ENCODE measurements at places on chromosomes 7 and 10.

DNA sequence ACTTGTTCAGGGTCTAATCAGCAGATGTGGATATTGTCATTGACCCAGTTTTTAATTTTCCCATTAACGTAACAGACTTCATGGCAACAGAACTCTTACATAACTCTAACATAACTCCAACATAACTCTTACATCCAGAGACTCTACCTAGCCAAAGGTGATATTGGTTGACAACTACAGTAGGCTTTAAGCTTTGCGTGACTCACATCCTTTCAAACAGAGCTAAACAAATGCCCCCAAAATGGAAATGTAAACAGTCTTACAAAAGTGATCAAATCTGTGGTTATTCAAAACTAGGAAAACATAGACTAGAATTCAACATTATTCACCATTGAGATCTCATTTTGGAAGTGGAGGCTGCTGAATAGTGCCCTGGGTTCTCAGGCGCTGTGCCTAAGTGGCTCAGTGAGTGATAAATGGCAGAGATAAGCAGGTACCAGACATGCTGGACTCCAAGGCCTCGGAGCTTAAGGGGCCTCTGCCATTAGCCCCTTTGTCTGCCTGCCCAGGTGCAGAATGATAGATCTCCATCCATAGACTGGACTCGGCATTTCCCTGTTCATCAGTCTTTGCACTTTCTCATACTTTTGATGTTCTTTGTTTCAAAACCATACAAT lies 34.3 kb upstream of the BTBD16 start:
- DNase-seq: no peak

GRCh38 chr7:110569486-110570205 lies 521.3 kb upstream of the LRRN3 start:
- DNase-seq: no peak

GRCh38 chr7:44308596-44309270 lies 16.7 kb downstream of the CAMK2B start:
- peak; percentile 62 for DNase-seq

DNA sequence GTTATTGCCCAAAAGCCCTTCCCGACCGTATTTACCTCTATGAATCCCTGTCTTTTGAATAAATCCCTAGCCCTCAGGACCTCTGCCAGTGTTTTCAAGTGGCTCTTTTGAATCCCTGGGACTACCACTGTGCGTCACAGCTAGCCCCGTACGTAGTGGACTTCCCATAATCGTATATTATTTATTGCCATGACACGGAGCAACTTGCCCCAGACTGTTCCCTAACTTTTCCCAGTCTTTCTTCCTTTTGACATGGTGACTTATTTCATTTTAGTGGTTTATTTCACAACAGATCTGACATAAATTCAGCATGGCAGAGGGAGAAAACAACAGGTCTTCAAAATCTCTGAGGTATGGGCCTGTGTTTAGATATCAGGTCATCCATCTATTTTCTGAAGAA lies 318.6 kb upstream of the KLF6 start:
- DNase-seq: no peak

DNA sequence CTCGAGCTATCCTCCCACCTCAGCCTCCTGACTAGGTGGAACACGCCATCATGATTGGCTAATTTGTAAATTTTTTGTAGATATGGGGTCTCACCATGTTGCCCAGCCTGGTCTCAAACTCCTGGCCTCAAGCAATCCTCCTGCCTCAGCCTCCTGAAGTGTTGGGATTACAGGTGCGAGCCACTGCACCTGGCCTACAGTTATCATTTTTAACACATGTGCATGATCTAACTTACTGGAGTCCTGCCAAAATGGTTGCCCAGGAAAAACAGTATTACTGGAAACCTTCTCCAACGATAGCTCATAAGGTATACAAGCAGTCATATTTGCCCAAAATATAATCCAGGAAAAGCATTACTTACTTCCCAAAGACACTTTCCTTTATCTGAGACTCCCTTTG lies 20.2 kb downstream of the MRPL32 start:
- no peak for DNase-seq

DNA sequence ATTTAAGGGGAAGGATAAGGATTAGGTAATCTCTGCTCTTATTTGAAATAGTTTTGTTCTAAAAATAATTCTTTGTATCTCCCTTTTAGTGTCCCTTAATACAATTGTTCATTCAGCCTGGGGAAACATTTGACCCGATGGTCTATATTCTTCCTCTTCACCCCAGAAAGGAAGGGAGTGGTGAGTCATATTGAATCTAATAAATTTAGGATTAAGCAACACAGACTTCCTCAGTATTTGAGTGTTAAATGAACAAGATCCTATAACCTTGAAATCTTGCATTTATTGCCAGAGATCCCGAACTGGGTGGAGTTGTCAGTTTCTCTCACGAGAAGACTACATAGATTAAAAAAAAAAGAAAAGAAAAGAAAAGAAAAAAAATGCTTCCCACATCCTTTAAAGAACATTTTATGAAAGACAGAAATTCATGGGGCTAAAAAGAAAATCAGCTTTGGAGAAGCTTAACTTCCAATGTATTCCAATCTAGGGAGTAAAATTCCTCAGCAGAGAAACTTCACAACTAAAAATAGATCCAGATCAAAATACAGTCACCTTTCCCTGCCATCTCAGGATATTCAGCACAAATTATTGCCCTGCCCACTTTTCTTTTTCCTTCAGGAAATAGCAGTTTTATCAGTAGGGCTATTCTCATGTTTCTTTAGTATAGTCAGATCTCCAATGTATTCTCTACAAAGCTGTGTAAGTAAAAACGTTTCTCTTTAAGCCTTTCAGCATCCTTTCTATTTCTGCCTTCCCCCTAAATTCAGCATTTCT lies 82.2 kb downstream of the SEMA3D start:
- DNase-seq: no peak

GRCh38 chr7:93140582-93141191 lies 7.5 kb downstream of the SAMD9L start:
- no peak for DNase-seq

GRCh38 chr7:97001656-97002554 lies 3.4 kb upstream of the DLX6 start:
- DNase-seq: peak; percentile 76

GRCh38 chr7:90715067-90715466 lies 118.9 kb downstream of the CDK14 start:
- DNase-seq: no peak

GRCh38 chr10:98456043-98456570 lies 9.4 kb upstream of the HPS1 start:
- DNase-seq: no peak

GRCh38 chr10:97729014-97729413 lies 7.9 kb upstream of the ZFYVE27 start:
- no peak for DNase-seq

DNA sequence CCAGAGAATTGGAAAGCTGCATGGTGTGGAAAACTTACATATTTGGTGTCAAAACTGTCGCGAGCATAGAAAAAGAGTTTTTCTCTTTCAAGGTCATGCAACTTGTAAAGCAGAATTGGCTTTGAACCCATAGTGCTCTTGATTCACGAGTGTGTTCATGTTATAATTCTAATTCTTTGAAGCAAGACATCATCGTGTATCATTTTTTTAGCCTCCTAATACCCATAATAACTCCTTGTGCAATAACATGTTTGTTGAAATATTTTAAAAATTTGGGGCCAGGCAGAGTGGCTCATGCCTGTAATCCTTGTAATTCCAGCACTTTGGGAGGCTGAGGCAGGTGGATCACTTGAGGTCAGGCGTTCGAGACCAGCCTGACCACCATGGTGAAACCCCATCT lies 4.2 kb downstream of the CCL24 start:
- DNase-seq: no peak

GRCh38 chr7:76074972-76075370 lies 27.1 kb downstream of the MDH2 start:
- no peak for DNase-seq

- no peak for DNase-seq
Observed at GRCh38 chr7:115559877-115560276, 470.7 kb downstream of the TFEC start.

DNA sequence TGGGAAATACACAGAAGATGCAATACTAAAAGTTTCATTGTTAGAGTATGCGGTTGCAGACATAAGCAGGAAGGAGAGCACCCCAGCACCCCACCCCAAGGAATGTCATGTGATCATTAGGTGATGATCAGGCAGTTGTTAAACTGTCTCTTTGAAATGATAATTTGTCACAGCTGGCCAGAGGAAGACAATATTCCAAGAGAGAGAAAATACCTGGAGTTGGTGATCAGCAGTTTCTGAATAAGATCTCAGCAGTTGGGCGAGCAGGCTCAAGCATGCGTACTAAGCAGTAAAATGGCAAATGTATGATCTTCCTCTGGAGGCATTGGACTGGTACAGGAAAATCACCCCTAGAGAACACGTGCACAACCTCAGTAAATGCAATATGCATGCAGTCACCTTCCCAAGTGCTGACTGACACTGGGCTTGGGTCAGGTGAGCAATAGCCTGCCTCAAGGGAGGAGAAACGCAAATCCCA lies 250.1 kb upstream of the MBL2 start:
- peak; percentile 56 for DNase-seq

GRCh38 chr10:99456207-99456930 lies 25.9 kb upstream of the GOT1 start:
- no peak for DNase-seq

GRCh38 chr7:43476896-43477295 lies 106.0 kb upstream of the STK17A start:
- DNase-seq: no peak

DNA sequence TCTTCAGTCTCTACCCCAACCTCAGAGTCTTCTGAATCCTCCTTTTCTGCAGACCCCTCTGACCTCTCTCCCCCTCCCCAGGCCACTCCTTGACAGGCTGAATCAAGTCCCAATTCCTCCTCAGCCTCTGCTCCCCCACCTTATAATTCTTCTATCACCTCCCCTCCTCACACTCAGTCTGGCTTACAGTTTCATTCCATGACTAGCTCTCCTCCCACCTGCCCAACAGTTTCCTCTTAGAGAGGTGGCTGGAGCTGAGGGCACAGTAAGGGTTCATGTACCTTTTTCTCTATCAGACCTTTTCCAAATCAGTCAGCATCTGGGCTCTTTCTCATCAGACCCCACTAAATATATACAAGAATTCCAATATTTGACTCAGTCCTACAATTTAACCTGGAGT lies 14.6 kb upstream of the LRRC61 start:
- DNase-seq: no peak

DNA sequence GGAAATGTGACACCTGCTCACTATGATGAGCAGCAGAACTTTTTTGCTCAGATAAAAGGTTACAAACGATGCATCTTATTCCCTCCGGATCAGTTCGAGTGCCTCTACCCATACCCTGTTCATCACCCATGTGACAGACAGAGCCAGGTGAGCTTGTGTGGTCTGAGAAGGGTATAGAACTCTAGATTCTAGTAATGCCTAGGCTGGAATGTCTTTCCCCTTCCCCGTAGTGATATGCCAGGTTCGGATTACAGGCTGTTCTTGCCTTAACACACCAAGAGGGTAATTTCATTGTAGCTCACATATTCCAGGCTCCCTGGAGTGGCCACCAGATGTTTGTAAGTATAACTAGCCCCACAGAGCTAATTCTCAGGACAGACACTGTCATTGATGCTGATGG lies 9.2 kb downstream of the HIF1AN start:
- DNase-seq: no peak

GRCh38 chr7:154336295-154336694 lies 284.1 kb downstream of the DPP6 start:
- DNase-seq: no peak

Measured in H1 (cell line).